ENCODE measurements at places on chromosomes 7 and 10.

- DNase-seq: no peak
These were observed 322.8 kb downstream of the POM121L12 start for GRCh38 chr7:53358269-53358668.

DNA sequence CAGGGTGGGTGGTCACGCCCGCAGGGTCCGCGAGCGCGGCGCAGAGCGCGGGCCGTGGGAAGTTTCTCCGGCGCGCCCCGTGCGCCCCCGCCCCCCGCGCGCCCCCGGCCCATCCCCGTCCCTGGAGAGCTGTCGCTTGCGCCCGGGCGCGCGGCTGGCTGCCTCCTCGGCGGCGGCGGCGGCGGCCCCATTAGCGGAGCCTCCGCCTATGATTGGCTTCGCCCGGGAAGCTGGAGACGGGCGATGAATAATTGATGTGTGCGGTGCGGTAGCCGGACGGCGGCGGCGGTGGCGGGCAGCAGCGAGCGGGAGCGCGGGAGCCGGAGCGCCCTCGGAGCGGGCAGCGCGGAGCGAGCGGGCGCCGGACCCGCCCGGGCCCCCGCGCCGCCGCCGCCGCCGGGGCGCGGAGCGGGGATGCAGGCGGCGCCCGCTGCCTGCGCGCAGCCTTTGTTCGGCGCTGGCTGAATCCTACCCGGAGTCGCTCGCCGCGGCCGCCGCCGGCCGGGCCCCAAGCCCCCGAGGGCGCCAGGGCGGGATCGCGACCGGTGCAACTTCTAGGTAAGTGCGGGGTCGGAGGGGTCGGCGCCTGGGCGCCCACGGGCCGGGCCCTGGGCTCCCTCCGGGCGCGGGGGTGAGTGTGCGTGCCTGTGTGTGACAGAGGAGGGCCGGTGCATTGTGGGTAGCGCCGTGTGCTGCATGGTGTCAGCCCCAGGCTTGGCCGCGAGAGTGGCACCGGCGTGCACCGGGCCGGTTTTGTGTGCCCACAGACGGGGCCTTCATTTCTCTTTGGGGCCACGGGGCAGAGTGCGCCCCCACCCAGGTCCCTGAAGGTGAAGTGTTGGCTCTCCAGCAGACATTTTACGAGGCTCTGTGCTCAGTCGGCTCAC is 103.8 kb upstream of the PPIF start:
- DNase-seq: no peak

GRCh38 chr7:638256-639011 is 88.1 kb upstream of the DNAAF5 start:
- DNase-seq: no peak

DNA sequence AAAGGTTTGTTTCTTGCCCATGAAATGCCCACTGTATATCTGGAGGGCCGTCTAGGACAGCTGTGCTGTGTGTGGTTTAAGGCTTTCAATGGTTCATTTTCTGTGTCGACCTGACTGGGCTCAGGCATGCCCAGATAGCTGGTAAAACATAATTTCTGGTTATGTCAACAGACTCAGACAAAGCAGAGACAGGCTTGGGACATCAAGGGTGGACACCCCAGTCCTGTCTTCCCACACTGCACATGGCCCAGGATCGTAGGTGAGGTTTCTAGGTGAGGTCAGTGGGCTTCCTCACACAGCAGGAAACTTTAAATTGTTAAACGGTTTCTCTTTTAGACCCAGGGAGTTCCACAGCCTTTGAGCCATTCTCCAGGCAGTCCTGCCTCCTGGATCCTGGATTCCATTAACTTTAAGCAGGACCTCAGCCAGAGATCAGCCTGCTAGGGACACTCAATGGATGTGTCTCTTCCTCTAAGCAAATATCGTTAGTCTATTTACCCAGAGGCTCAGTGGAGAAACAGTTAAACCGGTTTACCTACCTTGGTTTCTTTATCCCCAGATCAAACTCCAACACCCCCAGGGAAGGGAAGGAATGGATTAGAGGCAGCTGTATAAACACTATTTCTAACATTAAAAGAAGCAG is 66.4 kb downstream of the ST8SIA6 start:
- no peak for DNase-seq

DNA sequence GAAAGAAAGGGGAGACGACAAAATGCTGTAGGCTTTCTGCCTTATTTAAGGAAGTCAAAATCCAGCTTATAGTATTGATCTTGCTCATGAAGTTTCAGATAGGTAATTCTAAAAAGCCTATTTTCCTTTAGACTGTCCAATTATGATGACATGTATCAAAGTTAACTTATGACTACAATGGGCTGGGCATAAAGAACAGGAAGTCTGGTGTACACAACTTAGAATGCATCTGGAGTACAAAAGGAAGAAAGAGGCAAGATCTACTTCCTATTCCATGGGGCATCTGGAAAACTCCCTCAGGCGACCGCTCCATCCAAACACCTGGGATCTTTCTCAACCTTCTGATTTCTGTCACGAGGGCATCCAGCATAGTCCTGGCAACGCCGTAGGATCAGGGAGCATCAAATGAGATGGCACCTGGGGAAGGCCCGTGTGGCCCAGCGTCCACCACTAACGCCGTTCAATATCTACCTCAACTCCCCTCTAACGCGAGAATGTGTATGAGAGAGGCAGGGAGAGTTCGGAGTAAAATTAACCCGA is 512 bp downstream of the FAM24B start:
- no peak for DNase-seq

DNA sequence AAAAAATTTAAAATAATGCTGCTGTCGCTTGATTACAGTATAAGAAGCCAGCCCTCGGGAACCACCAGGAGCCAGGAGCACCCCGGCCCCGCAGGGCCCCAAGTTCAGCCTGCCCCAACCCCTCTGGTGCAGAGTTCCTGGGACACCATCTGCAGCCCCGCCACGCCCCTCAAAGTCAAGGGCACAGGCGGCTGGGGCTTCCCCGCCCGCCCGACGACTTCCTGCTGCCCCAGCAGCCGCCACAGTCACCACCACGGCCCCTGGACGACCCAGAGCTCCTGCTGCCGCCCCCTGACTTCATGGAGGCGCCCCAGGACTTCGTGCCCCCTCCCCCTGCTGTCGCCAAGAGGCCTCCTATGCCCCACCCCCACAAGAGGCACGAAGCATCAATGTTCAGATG is 103.6 kb upstream of the PDSS1 start:
- no peak for DNase-seq

- DNase-seq: no peak
These were observed 12.3 kb downstream of the CAV2 start for GRCh38 chr7:116511552-116512519.

GRCh38 chr7:90455163-90456030 is 14.0 kb upstream of the PTTG1IP2 start:
- no peak for DNase-seq

DNA sequence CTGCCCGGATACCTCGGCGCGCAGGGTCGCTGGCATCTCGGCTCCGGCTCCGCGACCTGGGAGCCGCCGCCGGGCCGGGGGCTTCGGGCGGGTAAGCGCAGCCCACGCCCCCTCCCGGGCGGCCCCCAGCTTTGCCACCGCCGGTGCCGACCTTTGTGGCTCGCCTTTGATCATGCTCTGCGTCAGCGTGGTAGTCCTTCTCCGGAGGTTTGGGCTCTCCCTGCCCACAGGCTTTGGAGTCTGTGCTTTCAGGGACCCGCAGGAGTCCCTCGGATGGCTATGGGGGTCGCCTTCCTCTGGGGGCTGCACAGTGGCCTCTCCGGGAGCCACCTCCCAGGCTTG is 7.3 kb downstream of the ATP6V1F start:
- DNase-seq: no peak

DNA sequence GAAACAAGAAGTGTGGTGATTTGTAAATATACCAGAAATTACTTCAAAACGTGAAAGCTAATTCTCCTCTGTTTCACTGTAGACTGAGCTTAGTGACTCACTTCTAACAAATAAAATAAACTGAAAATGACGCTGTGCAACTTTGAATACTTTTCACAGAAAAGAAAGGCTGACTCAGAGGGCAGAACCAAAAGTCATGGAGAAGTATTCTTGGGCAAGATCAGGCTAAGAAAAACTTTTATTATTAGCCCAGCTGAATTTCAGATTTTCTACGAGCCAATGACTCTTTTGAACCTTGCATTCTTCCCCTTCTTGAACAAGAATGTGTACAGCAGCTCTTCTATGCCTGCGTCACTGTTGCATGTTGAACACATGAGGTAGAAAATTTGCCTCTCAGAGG is 527.3 kb upstream of the GHITM start:
- DNase-seq: no peak

GRCh38 chr10:61749291-61749690 is 86.6 kb downstream of the CABCOCO1 start:
- no peak for DNase-seq

All from esophagus squamous epithelium (tissue), 5 donors.